Activated CD4-positive, alpha-beta T cell treated with anti-CD3 and anti-CD28 coated beads for 48 hours (primary cell): ENCODE measurements at places on chromosomes 2 and 18.

- no peak for DNase-seq
These were observed 5.5 kb downstream of the RNPEPL1 start for GRCh38 chr2:240573516-240574385.

DNA sequence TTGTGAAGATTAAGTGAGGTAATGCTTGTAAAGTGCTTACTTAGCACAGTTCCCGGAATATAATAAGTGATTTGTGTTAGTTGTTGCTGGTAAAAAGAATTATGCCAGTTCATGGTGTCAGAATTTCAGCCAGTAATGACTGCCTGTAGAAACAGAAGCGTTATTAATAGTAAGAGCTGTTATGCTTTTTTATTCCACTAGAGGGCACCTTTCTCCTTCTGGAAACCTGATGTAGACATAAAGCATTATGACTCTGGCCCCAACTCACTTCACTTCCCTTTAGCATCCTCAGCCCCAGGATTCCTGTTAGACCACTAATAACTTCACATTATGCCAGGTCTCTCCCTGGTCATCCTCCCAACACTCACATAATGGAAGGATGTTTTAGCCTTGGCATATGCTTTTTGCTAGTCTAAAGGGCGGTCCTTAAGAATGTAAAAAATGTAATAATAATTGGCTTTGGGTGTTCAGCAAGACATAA lies 34.9 kb downstream of the C18orf54 start:
- no peak for DNase-seq

DNA sequence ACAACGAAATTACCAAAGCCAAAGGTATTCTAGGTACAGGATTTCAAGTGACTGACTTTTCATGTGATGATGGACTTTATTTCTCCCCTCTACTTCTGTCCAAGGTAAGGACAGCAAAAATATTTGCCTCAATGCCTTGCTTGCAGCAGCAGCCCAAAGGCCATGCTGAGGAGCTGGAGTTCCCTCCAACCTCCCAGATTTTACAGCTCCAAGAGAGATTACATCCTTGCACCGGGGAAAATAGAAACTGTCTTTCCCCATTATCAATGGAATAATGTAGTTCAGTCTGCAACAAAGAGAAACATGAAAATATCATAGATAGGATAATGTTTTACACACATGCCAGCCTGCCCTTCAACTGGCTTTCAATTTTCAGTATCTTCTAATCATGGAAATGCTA lies 13.5 kb downstream of the HSPD1 start:
- DNase-seq: no peak

- no peak for DNase-seq
These were observed 61.1 kb downstream of the ASB1 start for GRCh38 chr2:238487652-238488346.

DNA sequence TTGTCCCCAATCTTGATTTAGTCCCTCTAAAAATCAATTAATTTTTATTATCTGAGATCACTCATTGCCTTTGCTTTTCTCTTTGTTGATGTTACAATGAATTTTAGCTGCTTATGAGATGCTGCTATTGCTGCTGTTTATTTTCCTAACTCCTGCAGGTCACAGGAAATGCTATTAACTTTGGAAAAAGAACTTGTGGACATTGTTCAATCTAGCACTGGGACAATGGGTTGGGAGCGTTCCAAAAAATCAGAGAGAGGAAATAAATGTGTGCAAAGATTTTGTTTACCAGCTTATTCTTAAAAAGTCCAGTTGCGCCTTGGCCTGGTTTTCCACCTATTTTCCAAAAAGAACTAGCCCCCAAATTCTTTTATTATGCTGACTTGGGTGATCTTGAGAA lies 268.3 kb downstream of the PTH2R start:
- DNase-seq: no peak

- no peak for DNase-seq
These were observed 375.8 kb upstream of the NXPH2 start for GRCh38 chr2:139155991-139156390.

GRCh38 chr2:171793691-171794678 lies 100.1 kb downstream of the SLC25A12 start:
- no peak for DNase-seq

DNA sequence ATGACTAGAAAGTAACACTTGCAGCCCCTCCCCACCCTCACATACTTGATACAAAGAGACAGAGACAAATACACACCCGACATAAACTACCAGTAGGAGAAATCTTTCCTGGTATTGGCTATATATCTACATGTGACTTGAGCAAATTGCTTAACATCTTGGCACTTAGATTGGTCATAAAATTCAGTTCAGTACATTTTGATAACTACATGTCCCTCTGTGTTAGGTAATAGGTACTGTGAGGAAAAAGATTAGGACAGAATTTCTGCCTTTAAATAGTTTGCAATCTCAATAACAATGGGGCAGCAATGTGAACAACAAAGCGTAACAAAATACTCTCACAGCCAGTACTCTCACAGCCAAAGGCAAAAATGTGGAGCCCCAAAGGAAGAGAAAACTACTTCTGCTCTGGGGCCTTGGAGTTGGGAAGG lies 670.0 kb upstream of the ACVR2A start:
- no peak for DNase-seq

- no peak for DNase-seq
These were observed 86.6 kb upstream of the AFF3 start for GRCh38 chr2:100228967-100229366.
